ENCODE measurements at places on chromosomes 6 and 20. TPM values are rescaled to one million over a fixed set of nuclear protein-coding genes. Genes with fewer than 3 reads are reported as not detected.

The NUS1 gene
- 34.7 TPM for total RNA-seq

The HLA-DRB5 gene
- not detected for total RNA-seq

The ASIP gene
- not detected for total RNA-seq

The IP6K3 gene
- total RNA-seq, result not detected

The RBBP8NL gene
- total RNA-seq, result not detected

The RAMACL gene
- 1.5 TPM for total RNA-seq

The MAS1L gene
- total RNA-seq, result not detected

The KIAA1755 gene
- 2.5 TPM for total RNA-seq

The IRF4 gene
- under 0.01 TPM for total RNA-seq

The LY6G6C gene
- 0.25 TPM for total RNA-seq

The ADGB gene
- 0.25 TPM for total RNA-seq

The ID1 gene
- 35.7 TPM for total RNA-seq

The CAGE1 gene
- total RNA-seq, result not detected

The BMP5 gene
- 2.7 TPM for total RNA-seq

The CASS4 gene
- total RNA-seq, result 0.49 TPM

The SLC52A3 gene
- 0.49 TPM for total RNA-seq

The ENPP5 gene
- 4.7 TPM for total RNA-seq

The MOCS1 gene
- total RNA-seq, result 5.7 TPM

The SNAP25 gene
- 113 TPM for total RNA-seq

The RNF8 gene
- 24.3 TPM for total RNA-seq

The LGSN gene
- 0.25 TPM for total RNA-seq

The PLEKHG1 gene
- 11.8 TPM for total RNA-seq

The TPBG gene
- 3.7 TPM for total RNA-seq

The ID4 gene
- total RNA-seq, result 76.7 TPM

The ADAM33 gene
- 2.0 TPM for total RNA-seq

The CTCFL gene
- total RNA-seq, result not detected

The COL12A1 gene
- 28.3 TPM for total RNA-seq

The TENT5A gene
- total RNA-seq, result 2.5 TPM

The TSPO2 gene
- not detected for total RNA-seq

The TNF gene
- not detected for total RNA-seq

The SLC35D3 gene
- total RNA-seq, result 0.25 TPM

The MLIP gene
- 5.9 TPM for total RNA-seq

The SDCBP2 gene
- total RNA-seq, result 2.7 TPM

All from temporal lobe (tissue), 4 donors.